Left lobe of liver (tissue), 2 donors: ENCODE measurements at places on chromosomes 6 and 20. TPM values are rescaled to one million over a fixed set of nuclear protein-coding genes. Genes with fewer than 3 reads are reported as not detected.

Gene SLC13A3
- 7.1 TPM for total RNA-seq

DNA sequence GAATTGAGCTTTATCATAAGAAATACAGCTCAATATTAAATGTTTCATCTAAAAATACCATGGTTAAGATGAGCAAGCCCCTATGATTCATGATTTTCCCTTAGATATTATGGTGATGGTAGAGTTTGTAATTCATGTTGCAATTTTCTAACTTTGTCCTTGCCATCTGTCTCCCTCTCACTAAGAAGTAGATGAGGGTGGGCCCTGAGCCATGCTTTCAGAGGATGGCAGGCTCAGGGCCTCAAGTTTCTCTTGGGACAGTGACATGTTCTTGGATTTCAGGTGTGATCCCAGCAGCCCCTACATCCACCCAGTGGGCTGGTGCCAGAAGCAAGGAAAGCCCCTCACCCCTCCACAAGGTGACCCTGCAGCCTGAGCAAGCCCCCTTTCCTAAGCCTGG, 25.6 kb downstream of the L3MBTL1 start:
- DNase-seq, result no peak

DNA sequence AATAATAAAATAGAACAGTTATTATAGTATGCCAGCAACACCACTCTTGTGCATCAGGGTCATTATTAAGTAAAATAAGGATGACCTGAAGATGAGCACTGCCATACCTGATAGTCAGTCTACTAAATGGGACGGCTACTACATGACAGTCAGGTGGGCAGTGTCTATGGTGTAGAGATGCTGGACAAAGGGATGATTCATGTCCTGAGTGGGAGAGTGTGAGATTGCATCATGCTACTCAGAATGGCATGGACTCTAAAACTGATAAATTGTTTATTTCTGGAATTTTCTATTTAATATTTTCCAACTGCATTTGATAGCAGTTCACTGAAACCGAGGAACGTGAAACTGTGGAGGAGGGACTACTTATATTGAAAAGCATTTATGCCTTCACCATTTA, 38.8 kb downstream of the SNX9 start:
- DNase-seq, result no peak

Gene EYA4
- total RNA-seq, result not detected

GRCh38 chr6:163872335-163872734, 457.8 kb downstream of the QKI start:
- no peak for DNase-seq

DNA sequence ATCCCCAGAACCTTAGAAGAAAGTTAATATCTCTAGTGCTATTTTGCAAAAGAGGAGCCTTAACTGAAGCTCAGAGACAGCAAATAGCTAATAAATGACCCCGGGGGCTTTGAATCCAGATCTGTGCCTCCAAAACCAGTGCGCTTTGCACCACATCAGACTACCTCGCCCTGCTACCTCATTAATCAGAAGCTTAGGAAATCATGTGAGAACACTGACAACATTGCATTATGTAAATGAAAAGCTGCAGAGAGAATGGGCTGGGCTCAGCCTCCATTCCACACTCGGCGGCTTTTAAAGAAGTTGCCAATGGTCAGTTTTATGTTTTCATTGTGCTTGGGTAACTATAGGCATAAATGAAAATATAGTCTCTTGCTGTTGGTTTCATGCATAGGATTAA, 54.0 kb upstream of the STMND1 start:
- DNase-seq, result no peak

DNA sequence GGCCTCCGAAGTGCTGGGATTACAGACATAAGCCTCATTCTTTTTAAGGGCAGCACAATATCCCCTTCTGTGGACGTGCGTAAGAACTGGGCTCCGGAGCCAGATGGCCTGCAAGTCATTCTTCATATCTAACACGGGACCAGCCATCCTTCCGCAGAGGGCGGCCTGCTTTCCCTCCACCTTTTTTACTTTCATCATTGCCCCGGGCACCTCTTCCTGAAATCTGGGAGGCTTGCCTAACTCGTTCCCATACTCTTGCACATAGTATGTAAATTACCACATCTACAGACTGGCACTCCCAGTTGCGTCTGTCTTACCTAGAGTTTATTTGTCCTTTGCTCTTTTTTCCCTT, 29.9 kb upstream of the SLC23A2 start:
- no peak for DNase-seq

GRCh38 chr6:16805243-16805950, 44.1 kb upstream of the ATXN1 start:
- DNase-seq, result no peak

- DNase-seq, result no peak
Measured at GRCh38 chr6:157961832-157962575, 19.7 kb upstream of the SYNJ2 start.

- DNase-seq, result no peak
Measured at GRCh38 chr6:88490908-88491264, 324.7 kb upstream of the CNR1 start.

DNA sequence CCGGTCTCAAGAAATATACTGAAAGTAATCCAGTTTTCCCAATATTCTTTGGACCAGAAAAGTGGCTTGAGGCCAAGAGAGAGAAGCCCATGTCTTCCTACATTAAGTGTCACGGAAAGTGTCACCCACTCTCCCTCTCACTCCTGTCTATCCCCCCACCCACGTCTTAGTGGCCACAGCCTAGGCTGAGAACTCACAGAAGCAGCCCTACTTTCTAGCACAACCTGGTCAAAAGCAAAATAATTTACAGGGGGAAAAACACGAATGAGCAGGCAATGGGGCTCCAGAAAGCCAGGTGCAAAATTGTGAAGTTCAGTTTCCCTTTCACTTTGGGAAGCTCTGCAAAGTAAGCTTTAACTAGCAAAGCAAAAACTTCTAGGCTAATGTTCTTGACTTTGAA, 118.0 kb downstream of the OPRM1 start:
- no peak for DNase-seq

GRCh38 chr6:155378276-155378675, 64.0 kb upstream of the TFB1M start:
- DNase-seq, result no peak

- DNase-seq, result no peak
Measured at GRCh38 chr6:68313911-68314310, 321.2 kb upstream of the ADGRB3 start.

DNA sequence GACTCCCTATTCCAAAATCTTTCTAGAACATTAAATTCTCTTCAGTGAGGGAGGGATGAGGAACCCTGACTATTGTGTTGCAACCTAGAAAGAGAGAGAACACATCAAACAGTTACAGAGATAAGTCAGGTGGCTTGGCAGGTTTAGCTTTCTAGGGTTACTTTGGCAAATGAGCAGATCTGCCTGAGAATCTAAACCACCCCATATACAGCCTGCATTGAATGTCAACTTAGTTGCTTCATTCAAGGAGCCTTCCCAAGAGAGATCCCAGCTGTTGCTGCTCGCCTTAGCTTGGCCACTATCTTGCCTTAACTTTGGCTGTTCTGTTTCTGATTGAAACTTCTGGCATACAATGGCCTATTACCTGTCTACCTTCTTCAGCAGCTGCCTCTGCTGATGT, 74.7 kb upstream of the TCF21 start:
- no peak for DNase-seq

DNA sequence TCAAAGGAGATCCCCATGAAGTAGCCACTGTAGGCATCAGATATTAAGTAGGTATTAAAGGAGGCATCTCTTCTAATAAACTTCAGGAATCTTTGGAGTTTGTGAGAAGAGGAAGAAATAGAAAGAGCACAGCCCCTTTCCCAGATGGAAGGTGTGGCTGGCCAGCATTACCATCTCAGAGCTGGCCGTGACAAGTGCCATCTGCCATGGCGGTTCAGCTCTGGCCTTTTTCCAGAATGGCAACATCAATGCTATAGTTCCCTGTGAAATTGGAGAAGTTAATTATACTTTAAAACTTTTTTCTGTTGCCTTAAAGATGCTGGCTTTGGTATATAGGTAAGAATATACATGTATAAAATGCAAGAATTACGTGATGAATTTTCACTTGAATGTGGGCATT, 51.9 kb upstream of the MCUR1 start:
- DNase-seq, result no peak

DNA sequence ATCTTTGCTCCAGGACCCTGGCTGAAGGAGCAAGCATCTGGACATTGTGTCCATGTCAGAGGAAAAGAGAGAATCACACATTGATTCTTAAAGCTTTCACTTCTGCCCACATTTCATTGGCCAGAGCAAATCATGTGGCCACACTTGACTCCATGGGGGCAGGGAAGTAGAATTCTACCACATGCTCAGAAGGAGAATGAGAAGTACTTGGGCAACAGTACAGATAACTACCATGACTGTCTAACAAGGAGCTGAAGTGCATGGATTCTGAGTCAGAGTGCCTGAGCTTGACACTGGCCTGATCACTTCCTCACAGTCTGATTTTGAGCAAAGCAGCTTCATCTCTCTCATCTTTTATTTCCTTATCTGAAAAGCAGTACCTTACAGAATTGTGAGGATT, 38.6 kb downstream of the GHRH start:
- DNase-seq, result no peak

GRCh38 chr20:33601861-33602260, 60.3 kb upstream of the C20orf144 start:
- DNase-seq, result no peak

- no peak for DNase-seq
Measured at GRCh38 chr6:157650261-157650640, 172.8 kb upstream of the SNX9 start.

DNA sequence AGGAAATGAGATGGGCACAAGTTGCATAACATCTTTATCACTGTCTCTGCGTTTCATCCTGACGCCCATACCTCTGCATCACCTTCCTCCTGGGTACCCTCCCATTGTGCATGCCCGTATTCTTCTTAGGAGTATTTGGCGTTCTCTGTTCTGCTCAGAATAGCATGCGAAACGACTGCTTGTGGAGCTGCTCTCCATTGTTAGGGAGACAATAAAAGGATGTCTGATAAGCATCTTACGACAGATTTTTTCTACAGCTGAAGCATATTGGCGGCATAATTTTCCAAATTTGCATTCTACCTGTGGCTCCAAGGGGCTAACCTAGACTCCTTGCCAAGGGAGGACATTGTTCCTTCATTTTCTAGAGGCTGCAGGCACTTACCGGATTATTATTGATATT, 118.6 kb downstream of the EDN1 start:
- DNase-seq, result no peak

DNA sequence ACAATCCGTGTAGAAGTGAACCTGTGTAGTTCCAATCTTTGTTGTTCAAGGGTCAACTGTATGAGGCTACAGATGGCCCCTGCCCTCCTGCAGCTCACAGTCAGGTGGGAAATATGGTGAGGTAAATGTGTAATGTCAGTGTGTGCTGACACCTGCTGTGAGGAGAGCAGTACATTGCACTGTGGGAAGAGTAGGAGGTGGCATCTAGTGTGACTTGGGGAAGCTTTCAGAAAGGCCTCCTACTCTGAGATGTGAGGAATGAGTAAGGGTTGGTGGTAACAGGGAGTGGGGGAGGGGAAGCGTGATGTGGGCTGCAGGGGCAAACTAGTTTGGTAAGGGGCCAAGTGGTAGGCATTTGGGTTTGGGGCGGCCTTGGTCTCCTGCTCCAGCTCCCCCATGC, 188.8 kb downstream of the FARS2 start:
- no peak for DNase-seq

DNA sequence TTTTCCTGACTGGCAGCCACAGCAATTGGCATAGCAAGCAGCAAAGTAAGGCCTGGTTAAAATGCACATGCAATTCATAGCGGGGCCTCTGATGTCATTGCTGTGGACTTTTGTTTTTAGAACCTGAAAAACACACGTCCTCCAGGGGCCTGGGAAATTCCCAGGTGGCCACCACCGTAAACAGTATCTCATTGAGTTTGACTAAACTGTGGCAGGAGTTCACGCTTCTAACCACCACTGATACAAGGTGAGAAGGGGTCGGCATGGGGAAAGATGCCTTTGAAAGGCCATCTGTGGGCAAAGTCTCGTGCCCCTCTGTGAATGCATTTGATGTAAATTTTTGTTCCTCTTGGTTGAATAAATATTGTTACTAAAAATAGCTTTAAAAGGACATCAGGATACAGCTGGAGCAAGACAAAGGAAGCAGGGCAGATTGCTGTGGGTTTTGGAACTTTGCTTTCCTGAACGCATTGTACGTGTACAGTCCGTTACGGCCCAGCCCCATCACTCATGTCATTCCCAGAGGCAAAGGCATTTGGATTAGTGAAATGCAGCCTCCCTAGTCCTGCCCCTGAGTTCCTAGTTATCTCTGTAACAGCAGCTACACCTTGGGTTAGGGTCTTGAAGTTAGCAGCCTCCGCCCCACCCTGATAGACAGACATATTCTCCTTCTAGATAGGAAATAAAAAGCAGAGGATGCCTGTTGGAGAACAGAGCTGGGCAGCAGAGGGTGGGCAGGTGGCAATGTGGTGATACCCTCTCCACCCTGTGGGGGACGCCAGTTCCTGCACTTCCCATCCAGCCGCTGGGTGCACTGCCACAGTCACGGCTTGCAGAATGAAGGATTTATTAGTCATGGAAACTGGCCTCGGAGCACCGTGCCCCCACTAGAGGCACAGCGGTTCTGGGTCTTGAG, 80.3 kb downstream of the ZDHHC14 start:
- no peak for DNase-seq

DNA sequence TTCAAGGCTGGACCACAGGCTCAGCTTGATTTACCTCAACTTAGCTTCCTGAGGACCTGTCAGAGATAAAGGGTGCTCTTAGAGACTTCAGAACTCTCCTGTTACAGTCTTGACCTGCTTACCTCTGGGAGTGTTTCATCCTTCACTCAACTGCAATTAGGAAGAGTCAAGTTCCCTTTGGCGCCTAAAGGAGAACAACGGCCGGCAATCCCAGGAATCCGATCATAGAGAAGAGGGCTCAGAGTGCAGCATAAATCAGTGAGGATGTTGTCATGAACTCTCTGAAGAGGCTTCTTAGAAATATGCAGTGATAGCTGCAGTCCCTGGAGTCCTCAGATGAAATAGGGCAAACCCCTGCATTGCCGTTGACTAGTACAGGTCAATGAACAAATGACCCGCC, 36.4 kb downstream of the LYRM2 start:
- no peak for DNase-seq

Gene OXT
- total RNA-seq, result 8.4 TPM

DNA sequence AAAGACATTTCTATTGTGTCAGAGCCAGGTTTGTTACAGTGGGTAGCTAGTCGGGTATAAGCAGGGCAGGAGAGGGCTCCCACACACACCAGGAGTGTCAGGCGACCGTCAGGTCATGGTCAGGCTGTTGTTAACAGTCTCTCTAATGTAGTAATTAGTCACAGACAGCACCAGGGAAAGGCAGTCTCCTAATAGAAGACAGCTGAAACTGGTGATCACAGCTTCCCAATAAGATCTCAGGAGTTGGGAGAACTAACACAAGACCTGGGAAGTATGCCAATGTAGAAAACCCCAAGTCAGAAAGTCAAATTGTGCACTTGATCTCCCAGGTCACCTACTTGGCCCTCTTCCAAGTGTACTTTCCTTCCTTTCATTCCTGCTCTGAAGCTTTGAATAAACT, 53.0 kb upstream of the GPR6 start:
- no peak for DNase-seq

Gene ME1
- 13.7 TPM for total RNA-seq

Gene NDUFAF5
- total RNA-seq, result 12.4 TPM

DNA sequence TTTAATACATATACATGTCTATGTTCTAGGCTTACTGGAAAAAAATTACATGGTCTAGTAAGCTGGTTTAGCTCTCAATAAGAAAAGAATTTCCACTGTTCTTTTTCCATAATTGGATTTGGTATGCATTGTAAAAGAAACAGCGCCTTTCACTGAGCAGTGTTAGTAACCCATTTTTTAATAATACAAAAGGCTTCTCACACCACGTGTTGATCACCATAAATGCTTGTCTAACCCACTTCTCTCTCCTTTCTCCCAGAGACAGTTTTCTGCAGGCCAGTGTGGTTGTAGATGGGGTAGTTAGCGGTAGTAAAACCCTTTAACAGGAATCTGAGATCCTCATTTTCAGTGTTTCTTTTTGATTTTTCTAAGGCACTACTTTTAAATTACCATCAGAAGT, 348.7 kb upstream of the MANEA start:
- DNase-seq, result no peak
